Cardiac muscle cell (in vitro differentiated cells and primary cell): ENCODE measurements at places on chromosomes 16 and 17. TPM values are rescaled to one million over a fixed set of nuclear protein-coding genes. Genes with fewer than 3 reads are reported as not detected.

- H3K4me3 ChIP-seq = no peak overlapping the region
- no peaks in the 10 kb centered on the region for H3K27me3 ChIP-seq
- DNase-seq = no peak
- no peaks in the 10 kb centered on the region for H3K4me1 ChIP-seq
Observed at GRCh38 chr16:59328961-59329360, 594.8 kb upstream of the GOT2 start.

DNA sequence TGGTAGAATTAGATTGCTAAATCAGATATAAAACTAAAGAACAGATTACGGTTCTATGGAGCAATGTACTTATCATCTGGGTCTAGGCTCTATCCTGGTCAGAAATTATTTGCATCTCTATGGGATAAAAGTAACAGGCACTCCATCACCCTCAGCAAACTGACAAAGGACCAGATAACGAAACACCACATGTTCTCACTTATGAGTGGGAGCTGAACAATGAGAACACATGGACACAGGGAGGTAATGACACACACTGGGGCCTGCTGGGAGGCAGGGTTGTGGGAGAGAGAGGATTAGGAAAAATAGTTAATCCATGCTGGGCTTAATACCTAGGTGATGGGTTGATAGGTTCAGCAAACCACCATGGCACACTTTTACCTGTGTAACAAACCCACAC, 61.9 kb downstream of the MPHOSPH6 start:
- no peak overlapping the region for H3K4me3 ChIP-seq
- peak; percentile 15 for DNase-seq
- H3K27ac ChIP-seq = no peak overlapping the region
- peaks cover 37% of the 10 kb centered on the region for H3K27me3 ChIP-seq
- no peaks in the 10 kb centered on the region for H3K4me1 ChIP-seq
- H3K36me3 ChIP-seq = no peaks in the 10 kb centered on the region

DNA sequence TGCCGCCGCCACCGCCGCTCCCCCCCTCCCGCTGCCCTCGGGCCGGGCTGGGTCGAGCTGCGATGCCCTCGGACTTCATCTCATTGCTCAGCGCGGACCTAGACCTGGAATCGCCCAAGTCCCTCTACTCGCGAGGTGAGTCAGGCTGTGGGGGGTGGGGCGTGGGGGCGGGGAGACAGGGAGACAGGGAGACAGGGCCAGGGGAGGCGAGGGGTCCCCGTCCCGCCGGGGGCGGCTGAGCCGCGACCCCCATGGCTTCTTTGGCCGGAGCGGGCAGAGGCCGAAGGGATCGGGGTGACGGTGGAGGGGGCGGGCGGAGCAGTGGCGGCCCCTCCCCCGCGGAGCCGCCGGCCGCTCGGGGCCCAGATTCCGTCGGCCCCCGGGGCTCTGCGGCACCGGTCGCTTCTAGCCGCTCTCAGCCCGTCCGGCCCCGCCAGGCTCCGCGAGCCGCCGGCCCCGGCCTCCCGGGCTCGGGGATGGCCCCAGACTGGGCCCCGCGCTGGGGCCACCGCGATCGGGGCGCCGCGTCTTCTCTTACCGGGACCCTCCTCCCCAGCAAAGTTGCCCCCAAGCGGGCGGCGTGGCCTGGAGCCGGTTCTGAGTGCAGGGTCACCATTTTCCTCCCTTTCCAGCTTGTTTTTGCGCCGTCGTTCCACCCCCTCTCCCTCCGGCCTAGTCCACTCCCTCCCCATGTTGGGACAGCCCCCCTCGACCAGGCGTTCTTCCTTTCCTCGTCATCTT, 644 bp downstream of the NFAT5 start:
- H3K4me1 ChIP-seq = peaks cover 28% of the 10 kb centered on the region
- H3K27me3 ChIP-seq = no peaks in the 10 kb centered on the region

- H3K4me3 ChIP-seq = no peak overlapping the region
- H3K36me3 ChIP-seq = no peaks in the 10 kb centered on the region
- DNase-seq = peak; percentile 44
Observed at GRCh38 chr17:15184872-15185624, 80.1 kb downstream of the PMP22 start.

DNA sequence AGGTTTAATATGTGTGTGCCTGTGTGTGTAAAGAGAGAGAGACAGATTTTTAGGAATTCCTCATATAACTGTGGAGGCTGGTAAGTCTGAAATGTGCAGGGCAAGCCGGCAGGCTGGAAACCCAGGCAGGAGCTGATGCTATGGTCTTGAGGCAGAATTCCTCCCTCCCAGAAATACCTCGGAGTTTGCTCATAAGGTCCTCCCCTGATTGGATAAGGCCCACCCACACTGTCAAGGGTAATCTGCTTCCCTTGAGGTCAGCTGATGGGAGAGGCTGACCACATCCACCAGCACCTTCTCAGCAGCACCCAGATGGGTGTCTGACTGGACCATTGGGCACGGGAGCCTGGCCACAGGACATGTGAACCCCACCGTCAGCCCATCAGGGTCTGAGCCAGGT, 42.4 kb downstream of the C16orf95 start:
- no peak overlapping the region for H3K27ac ChIP-seq
- H3K4me1 ChIP-seq = no peaks in the 10 kb centered on the region
- no peak overlapping the region for H3K4me3 ChIP-seq
- H3K27me3 ChIP-seq = no peaks in the 10 kb centered on the region

DNA sequence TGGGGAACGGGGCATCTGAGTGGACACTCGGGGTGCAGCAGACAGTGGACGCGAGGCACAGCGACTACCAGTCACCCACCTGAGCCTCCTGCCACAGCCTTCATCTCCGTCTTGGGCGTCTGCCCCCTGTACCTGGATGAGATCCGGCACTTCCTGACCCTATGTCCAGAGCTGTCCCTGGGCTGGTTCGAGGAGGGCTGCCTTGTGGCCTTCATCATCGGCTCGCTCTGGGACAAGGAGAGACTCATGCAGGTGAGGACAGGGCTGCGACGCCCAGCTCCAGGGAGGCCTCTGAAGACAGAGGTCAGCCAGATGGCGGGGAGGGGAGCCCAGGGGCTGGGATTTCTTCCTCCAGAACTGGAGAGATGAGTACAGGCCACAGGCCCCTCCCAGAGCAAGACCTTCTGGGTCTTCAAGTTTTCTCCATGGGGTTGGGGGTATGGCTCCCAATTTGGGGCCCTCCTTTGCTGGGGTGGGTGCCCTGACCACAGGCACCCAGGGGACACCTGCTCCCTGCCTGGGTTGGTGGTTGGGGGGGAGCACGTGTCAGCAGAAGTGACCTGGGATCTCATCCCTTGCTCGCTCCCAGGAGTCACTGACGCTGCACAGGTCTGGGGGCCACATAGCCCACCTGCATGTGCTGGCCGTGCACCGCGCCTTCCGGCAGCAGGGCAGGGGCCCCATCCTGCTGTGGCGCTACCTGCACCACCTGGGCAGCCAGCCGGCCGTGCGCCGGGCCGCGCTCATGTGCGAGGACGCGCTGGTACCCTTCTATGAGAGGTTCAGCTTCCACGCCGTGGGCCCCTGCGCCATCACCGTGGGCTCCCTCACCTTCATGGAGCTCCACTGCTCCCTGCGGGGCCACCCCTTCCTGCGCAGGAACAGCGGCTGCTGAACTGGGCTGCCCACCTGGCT, 1.9 kb downstream of the AANAT start:
- H3K36me3 ChIP-seq = no peaks in the 10 kb centered on the region
- H3K4me1 ChIP-seq = peaks cover 4% of the 10 kb centered on the region
- H3K4me3 ChIP-seq = no peak overlapping the region
- no peak overlapping the region for H3K27ac ChIP-seq
- no peak for DNase-seq

DNA sequence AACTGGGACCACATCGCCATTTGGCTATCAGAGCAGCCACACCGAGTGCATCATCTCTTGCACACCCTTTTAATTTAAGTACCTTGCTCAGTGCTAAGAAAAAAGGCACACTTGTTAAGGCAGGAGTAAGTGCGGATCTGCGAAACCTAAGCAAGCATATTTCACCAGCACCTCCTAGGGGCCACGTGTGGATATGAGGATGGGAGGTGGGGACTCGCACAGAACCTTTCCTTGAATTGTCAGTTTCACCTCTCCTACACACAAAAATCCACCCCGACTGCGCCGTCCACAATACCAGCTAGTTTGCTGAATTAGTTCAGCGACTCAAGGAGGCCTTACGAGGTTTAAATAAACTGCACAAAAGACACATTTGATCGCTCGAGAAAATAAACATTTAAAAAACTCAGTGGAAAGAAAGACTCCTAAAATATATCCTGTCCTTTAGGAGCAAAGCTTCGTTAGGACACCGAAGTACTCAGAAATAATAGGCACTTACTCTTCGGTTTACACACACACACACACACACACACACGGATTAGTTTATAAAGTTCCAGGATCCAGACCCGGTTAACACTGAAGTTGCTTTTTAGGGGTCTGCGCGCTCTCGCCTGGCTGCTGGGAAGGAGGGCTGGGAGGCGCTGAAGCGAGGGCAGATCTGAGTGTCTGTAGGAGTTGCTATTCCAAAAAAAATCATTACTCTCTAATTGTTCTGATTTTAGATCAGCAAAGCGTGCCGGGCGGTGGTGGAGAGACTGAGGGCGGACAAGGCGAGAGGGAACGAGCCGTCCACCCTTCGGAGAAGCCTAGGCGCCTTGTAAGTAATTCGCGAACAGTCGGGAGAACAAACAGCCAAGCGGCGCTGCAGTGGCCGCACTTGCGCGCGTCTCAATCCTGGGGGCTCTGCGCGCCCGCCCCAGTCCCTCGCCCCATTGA, 1.0 kb upstream of the KCNJ2 start:
- peak; percentile 69 for DNase-seq
- peaks cover 47% of the 10 kb centered on the region for H3K27me3 ChIP-seq
- no peak overlapping the region for H3K27ac ChIP-seq
- no peaks in the 10 kb centered on the region for H3K36me3 ChIP-seq
- H3K4me3 ChIP-seq = peak overlapping the region; percentile 48
- no peaks in the 10 kb centered on the region for H3K4me1 ChIP-seq

DNA sequence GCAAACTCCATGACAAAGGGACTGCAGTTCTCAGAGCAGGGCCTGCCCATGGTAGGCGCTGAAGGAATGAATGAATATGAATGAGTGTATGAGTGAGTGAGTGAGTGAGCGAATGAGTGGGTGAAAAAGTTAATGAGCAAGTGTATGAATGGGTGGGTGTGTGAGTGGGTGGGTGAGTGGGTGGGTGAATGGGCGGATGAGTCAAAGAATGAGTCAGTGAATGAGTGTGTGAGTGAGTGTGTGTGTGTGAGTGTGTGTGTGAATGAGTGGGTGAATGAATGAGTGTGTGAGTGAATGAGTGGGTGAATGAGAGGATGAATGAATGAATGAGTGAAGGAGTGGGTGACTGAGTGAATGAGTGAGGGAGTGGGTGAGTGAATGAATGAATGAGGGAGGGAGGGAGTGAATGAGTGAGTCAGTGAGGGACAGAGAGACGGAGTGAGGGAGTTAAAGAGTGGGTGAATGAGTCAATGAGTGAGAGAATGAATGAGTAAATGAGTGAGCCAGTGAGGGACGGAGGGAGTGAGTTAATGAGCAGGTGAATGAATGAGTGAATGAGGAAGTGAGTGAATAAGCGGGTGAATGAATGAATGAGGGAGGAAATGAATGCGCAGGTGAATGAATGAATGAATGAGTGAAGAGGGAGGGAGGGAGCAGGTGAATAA, 11.1 kb upstream of the CHMP6 start:
- H3K27ac ChIP-seq = no peak overlapping the region
- no peaks in the 10 kb centered on the region for H3K36me3 ChIP-seq
- peaks cover 15% of the 10 kb centered on the region for H3K27me3 ChIP-seq
- H3K4me3 ChIP-seq = peak overlapping the region; percentile 27
- H3K4me1 ChIP-seq = no peaks in the 10 kb centered on the region
- no peak for DNase-seq

GRCh38 chr17:40648384-40648968, 858 bp upstream of the SMARCE1 start:
- H3K4me1 ChIP-seq = peaks cover 16% of the 10 kb centered on the region
- peaks cover 8% of the 10 kb centered on the region for H3K36me3 ChIP-seq
- H3K4me3 ChIP-seq = peak overlapping the region; percentile 95
- no peaks in the 10 kb centered on the region for H3K27me3 ChIP-seq
- DNase-seq = no peak
- H3K27ac ChIP-seq = peak overlapping the region; percentile 99

- H3K27me3 ChIP-seq = no peaks in the 10 kb centered on the region
- H3K4me1 ChIP-seq = peaks cover 50% of the 10 kb centered on the region
- no peak overlapping the region for H3K4me3 ChIP-seq
- peak overlapping the region; percentile 63 for H3K27ac ChIP-seq
- DNase-seq = no peak
Observed at GRCh38 chr17:82235775-82236141, 6.9 kb downstream of the SLC16A3 start.

DNA sequence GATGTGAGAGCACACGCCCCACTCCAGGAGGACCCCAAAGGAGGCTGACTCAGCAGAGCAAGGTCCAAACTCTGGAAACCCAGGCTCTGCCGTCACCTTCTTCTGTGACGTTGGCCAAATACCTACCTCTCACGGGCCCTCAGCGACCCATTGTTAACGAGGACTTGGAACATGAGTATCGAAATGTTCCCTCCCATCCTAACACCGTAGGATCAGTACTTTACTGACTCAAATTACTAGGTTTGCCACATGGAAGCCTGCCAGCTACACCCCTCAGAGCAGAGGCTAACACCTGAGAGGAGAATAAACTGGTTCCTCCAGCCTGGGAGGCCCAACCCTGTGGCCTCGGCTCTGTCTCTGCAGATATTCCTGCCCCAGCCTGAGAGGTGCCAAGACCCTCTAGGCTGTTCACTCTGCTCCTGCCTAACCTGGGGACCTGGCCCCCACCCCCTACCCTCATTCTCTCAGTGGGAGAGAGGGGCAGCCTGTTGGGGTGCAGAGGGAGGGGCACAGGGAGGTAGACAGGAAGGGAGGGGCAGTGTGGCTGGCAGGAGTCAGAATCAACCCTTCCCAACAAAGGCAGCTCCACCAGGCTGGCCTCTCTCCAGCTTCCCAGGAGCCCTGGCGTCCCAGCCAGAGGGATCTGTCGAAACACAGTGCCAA, 4.4 kb downstream of the PITPNM3 start:
- no peaks in the 10 kb centered on the region for H3K36me3 ChIP-seq
- no peak for DNase-seq
- peaks cover 32% of the 10 kb centered on the region for H3K27me3 ChIP-seq
- no peak overlapping the region for H3K27ac ChIP-seq
- no peak overlapping the region for H3K4me3 ChIP-seq

- no peak overlapping the region for H3K4me3 ChIP-seq
- no peak overlapping the region for H3K27ac ChIP-seq
Observed at GRCh38 chr17:72264682-72265405, 144.0 kb downstream of the SOX9 start.

DNA sequence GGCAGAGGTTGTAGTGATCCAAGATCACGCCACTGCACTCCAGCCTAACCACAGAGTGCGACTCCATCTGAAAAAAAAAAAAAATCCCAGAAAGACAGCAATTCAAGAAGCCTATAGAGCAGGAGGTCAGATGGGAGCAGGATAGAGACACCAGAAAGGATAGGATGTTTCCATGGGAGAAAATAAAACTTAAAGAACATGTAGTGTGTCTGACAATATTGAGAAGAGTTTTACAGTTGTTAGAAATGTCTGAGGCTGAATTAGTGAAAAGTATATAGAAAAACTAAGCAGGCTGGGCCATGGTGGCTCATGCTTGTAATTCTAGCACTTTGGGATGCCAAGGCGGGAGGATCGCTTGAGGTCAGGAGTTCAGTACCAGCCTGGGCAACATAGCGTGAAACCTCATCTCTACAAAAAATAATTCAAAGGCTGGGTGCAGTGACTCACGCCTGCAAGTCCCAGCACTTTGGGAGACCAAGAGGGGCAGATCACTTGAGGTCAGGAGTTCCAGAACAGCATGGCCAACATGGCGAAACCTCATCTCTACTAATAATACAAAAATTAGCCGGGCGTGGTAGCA, 15.3 kb upstream of the TRIM37 start:
- H3K27me3 ChIP-seq = no peaks in the 10 kb centered on the region
- H3K4me1 ChIP-seq = no peaks in the 10 kb centered on the region
- DNase-seq = no peak
- H3K4me3 ChIP-seq = no peak overlapping the region
- no peak overlapping the region for H3K27ac ChIP-seq

The CIITA gene
- total RNA-seq = 0.06 TPM in 1 of 2 replicates, not detected in the other

The OR1F1 gene
- total RNA-seq = not detected in 2 replicates

The GRB7 gene
- 1.9 and 6.6 TPM in 2 replicates for total RNA-seq

The FCSK gene
- 13.8 and 22.5 TPM in 2 replicates for total RNA-seq

The TEKT1 gene
- 0.28 TPM in 1 of 2 replicates, not detected in the other for total RNA-seq
